Posterior vena cava (tissue), 2 donors: ENCODE measurements at places on chromosomes 1 and 21.

DNA sequence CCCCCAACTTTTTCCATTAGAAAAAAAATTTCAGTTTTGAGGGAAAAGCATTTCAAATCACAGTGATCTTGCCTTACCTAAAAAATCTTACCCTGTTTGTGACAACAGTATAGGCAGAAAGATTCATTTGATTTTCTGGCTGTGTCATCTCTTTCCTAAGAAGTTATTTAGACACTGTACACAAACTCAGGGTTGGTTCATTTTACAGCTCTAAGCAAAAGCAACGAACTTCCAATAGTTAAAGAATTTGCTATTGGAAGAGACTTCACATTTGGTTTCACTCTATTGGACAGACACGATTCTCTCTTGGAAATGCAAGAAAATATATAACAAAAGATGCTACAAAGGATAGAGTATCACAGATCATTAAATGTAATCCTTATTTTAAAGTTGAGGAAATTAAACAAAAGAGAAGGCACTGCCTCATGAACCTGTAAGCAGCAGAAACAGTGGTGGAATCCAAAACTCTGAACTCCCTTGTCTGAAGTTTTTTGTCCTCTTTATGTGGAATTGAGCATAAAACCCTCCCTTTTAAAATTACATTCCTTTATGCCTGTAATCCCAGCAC lies 20.8 kb downstream of the EYA3 start:
- DNase-seq: no peak

GRCh38 chr1:46492269-46492853 lies 2.7 kb downstream of the DMBX1 start:
- DNase-seq: no peak

GRCh38 chr1:220462752-220463151 lies 65.2 kb upstream of the MARK1 start:
- no peak for DNase-seq

- no peak for DNase-seq
Observed at GRCh38 chr1:107196973-107197562, 56.2 kb downstream of the NTNG1 start.

DNA sequence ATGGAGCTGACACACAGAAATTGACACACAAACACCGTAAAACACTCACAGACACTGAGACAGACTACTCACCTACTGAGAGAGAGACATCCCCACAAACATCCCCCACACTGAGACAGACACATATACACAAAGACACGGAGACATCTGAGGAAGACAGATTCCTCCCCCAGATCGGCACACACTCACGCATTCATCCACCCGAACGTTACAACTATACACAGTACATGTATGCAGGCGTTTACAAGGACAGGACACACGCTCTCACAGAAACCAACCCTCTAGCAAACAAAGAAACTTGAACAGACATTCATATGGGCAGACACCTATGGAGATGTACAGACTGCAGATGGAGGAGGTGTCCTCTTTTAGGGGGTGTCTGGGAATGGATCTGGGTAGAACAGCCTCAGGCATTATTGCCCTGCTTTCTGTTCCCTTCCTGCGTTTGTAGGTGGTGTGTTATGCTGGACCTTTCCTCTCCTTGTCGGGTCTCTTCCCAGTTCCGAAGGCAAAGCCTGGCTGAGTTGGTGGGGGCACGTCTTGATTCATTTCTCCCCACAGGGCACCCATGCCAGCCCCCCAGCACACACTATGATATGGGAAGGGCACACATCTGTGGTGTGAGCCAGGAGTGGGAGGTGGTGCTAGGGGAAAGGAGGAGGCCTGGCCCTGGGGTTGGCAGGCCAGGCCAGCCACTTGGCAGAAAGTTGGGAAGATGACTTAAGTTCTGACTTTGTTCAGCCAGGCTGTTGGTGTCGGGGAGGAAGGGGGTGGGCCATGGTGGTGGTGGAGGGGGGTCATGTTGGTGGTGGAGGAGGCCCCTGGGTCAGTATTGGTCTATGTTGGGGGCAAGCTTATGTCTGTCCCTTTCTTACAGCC lies 1.5 kb downstream of the KIRREL1 start:
- no peak for DNase-seq
